COLO829 (cell line): ENCODE measurements at places on chromosomes 16 and 17.

- no peak for DNase-seq
Observed at GRCh38 chr16:77928096-77928495, 94.3 kb upstream of the CLEC3A start.

DNA sequence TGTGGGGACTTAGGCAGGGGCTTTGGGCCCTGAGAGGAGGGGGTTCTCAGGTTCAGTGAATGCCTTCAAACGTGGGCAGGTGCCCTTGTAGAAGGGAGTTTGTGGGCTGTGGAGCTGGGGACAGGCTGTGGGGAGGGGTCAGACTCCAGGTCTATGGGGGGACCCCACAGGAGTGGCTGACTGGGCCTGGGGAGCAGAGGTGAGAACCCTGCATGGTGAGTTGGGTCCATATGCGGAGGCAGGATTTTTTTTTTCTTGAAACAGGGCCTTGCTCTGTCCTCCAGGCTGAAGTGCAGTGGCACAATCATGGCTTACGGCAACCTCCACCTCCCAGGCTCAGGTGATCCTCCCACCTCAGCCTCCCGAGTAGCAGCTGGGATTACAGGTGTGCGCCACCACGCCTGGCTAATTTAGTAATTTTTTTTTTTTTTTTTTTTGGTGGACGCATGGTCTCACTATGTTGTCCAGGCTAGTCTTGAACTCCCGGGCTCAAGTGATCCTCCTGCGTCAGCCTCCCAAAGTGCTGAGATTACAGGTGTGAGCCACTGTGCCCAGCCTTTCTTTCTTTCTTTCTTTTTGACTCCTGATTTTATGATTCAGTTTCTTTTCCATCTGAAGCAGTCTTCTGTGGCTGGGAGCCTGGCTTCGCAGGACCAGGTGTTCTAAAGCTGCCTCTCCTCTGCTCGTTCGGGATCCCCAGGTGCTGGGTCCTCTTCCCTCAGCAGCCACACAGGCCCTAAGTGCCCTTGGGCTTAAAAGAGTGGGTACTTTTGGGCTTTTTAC, 19.0 kb upstream of the ADCY7 start:
- no peak for DNase-seq

- DNase-seq = no peak
Observed at GRCh38 chr16:75319513-75320411, 68.3 kb upstream of the BCAR1 start.

GRCh38 chr17:49747632-49748031, 16.3 kb downstream of the FAM117A start:
- no peak for DNase-seq

DNA sequence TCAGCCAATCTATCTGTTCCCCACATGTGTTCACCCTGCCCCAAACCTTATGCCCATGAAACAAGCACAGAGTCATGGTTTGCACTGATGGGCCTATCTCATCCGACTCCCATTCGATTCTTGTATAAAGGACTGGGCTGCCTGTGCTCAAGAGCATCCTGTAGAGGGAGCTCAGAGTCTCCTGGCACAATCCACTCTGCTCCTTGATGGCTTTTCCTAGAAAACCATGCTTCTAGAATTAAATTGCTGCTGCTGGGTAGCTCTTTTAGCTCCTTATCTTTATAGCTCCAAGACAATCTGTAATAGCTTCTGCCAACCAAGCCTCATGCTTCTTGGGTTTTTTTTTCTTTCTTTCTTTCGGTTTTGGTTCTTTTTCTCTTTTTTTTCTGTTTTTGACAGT, 9.7 kb downstream of the ZNF19 start:
- DNase-seq = peak; percentile 17

DNA sequence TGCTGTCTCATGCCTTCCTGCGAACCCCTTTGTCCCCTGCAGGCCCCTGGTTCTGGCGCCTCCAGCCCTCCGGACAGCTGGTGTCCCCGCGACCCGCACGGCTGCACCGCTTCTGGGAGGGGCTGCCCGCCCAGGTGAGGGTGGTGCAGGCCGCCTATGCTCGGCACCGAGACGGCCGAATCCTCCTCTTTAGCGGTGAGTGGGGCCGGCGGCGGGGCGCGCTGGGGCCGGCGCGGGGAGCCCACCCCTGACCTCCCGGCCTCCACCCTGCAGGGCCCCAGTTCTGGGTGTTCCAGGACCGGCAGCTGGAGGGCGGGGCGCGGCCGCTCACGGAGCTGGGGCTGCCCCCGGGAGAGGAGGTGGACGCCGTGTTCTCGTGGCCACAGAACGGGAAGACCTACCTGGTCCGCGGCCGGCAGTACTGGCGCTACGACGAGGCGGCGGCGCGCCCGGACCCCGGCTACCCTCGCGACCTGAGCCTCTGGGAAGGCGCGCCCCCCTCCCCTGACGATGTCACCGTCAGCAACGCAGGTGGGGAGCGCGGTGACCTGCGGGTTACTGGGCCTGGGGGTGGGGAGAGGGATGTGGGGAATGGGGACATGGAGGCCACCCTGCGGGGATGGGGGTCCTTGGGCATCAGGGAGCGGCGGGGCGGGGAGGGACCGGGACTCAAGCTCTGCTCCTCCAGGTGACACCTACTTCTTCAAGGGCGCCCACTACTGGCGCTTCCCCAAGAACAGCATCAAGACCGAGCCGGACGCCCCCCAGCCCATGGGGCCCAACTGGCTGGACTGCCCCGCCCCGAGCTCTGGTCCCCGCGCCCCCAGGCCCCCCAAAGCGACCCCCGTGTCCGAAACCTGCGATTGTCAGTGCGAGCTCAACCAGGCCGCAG, 7.1 kb upstream of the IL32 start:
- DNase-seq = no peak

- DNase-seq = no peak
Observed at GRCh38 chr17:64067657-64068056, 47.2 kb upstream of the ICAM2 start.

DNA sequence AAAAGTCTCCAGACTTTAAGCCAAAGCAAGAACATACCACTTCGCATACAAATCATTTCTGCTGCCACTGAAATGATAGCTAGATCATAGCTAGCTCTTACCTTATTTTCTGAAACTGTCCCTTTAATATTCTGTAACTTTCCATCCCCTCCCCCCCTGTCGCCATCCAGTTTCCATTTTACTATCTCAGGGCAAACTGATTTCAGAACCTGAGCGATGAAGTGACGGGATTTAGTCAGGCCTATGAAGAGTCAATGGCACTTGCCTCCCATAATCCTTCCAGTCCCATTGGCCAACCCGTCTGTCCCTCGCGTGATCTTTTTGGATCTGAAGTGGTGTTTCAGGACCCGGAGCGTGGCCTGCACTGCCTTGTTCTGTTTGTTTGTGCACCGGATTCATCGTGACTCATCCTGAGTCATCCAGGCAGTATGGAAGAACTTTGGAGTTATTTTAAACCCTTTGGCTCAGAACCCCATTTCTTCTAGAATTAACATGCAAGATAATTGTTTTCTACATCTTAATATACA, 199.8 kb upstream of the CHMP6 start:
- peak; percentile 84 for DNase-seq
